Smooth muscle cell of the brain vasculature (primary cell): ENCODE measurements at places on chromosomes 12 and 14.

DNA sequence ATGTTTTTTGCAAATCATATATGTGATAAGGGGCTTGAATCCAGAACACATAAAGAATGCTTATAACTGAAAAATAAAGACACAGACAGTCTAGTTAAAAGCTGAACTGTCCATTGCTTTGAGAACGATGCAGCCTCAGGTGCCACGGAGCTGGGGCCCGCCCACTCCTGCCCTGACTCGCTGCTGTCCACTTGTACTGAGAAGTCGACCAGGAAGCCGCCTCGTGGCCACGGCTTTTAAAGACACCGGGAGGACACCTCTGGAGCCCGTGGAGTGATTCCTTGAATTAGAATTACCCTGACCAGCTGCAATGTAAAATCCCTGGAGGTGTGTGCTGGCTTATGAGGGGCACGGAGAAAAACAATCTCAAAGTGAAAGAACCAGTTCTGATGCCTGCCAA, 23.9 kb upstream of the TEX22 start:
- DNase-seq = no peak

DNA sequence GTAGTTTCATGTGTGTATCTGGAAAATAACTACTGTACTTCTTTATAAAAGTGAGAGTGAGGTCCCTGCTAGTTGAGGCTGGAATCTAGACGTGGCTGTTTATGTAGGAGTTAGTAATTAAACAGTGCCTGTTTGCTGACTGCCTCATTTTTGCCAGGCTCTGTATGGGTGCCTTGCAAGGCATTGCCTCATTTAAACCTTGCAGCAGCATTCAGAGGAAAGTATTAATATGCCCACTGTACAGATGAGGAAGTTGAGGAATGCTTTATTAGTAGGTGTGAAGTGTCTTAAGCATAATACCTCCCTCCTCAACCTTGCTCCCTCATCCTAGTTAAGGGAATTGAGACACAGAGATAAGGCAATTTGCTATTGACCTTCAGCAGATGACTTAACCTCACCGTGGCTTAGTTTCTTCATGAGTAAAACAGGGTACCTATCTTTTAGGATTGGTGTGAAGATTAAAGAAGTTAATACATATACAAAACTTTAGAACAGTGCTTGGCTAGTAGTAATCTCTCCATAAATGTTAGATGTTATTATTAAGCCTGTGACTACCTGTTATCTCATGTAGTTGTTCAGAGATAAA, 28.7 kb downstream of the PPM1A start:
- DNase-seq = no peak

- no peak for DNase-seq
Measured at GRCh38 chr12:90128526-90128925, 419.9 kb upstream of the ATP2B1 start.

- DNase-seq = no peak
Measured at GRCh38 chr14:77130386-77130785, 11.2 kb downstream of the ZDHHC22 start.

GRCh38 chr12:106767206-106767605, 7.3 kb upstream of the RIC8B start:
- no peak for DNase-seq

DNA sequence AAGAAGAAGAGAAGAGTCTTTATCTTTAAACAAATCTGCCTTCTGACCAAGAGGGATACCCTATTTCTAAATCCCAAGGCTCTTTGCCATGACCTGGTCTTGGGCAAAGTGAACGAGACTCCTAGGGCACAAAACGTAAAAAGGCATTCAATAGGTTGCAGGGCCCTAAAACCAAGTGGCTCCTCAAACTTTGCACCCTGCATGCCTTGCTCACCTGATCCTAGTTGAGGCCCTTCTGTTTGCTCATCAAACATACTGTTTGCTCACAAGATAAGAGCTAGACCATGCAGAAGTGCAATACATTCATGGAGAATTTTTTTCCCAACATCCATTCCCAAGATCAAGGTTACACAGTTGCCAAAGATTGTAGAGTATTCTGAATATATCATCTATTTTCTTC, 7.9 kb upstream of the PRH1 start:
- DNase-seq = no peak

DNA sequence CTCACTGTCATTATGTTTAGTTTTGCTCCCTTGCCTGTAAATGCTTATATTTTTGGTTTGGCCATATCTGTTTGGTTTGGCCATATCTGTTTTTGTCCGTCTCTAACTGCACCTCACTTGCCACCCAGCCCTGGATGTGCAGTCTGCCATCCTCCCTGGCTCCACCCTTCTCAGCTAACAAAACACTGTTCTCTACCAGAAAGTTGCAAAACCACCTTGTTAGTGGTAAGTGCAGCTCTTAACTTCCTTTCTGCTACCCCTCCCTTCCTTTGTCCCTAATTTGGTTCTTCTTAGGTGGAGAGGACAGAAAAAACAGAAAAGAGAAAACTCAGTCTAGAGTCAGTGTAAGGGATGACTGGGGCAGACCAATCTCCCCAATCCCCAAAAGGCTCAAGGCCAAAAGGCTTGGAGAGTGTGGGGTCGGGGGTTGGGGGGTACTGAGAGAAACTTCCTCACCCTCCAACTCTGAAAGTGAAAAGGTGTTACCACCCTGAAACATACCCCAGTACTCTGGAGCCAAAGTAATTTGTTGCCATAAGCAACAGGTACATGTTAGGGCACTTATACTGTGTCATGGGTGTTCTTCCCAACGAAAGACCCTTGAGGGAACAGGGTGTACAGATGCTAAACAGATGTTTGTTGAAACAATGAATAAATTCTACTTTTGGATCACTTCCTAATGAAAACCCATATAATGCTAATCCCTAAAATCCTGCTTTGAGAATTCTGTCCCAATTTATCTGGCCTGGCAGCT, 5.0 kb downstream of the BIN2 start:
- DNase-seq = no peak

DNA sequence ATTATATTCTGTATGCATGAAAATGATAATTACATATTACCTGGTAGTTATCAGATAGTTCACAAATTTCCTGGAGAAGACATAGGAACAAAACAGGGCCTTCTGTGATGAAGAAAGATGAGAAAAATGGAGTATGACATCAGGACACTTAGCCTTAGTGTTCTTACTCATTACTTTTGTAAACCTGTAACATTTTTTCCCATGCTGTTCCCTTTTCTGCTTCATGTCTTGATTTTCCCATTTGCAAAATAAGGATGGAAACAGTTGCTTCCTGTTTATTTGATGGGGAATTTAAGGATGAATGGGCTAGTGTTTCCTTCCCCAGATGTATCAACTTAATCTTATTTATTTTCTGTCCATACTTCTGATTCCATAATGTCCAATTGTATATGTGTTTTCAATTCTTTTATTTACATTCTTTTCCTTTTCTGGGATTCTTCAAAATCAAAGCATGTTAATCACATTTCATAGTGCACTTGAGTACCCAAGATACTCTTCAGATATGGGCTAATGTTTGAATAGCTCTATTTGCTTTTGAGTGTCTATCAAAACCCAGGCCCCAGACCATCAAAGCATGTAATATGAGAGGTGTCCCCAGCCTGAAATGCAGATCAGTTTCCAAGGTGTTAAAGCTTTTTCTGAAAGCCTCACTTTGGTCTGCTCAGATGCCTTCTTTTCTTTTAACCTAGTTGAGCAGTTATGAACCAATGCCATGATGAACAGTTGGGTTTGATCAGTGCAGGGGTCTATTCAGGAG, 260.5 kb downstream of the RAD51B start:
- no peak for DNase-seq

GRCh38 chr14:104895207-104895785, 29.4 kb upstream of the PLD4 start:
- no peak for DNase-seq

GRCh38 chr14:96797582-96798349, 584 bp downstream of the VRK1 start:
- DNase-seq = no peak

GRCh38 chr14:33710273-33710672, 240.6 kb downstream of the EGLN3 start:
- no peak for DNase-seq

GRCh38 chr14:65403231-65403630, 9.3 kb upstream of the FUT8 start:
- DNase-seq = no peak

GRCh38 chr14:63852271-63852816, 460 bp upstream of the SYNE2 start:
- no peak for DNase-seq

- DNase-seq = no peak
Measured at GRCh38 chr14:75389679-75390078, 38.1 kb upstream of the JDP2 start.

- DNase-seq = no peak
Measured at GRCh38 chr14:32449648-32450047, 120.5 kb downstream of the AKAP6 start.

GRCh38 chr14:89576145-89576927, 159.3 kb upstream of the FOXN3 start:
- DNase-seq = no peak

DNA sequence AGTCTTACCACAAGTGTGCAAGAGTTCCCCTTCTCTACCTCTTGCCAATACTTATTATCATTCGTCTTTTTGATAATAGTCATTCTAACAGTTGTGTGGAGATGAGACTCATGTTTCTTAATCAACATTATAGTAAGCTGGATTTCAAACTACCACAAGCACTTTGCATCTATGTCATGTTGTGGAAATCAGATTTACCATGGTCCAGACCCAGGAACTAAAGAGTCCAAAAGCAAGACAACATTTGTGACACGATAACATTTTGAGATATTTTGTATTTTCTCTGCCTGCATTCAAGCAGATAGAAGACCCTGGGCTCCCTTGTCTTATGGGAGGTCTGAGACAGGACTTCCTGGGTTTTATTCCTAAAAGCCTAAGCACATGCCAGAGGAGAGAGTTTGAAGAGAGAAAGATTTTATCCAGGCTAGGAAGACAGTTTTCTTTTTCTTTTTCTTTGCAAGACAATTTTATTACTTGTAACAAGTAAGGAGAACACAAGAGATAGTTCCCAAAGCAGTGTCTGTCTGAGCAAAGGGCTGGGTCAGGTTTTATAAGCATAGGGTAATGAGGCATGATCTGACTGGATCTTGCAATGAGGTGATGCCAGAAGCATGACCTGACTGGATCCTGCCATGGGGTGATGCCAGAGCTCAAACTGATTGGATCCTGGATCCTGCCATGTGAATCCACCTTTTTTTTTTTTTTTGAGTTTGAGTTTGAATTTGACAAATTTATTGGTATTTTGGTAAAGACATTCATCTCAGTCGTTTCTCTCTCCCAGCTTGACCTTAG, 180.5 kb upstream of the HMGA2 start:
- DNase-seq = no peak

DNA sequence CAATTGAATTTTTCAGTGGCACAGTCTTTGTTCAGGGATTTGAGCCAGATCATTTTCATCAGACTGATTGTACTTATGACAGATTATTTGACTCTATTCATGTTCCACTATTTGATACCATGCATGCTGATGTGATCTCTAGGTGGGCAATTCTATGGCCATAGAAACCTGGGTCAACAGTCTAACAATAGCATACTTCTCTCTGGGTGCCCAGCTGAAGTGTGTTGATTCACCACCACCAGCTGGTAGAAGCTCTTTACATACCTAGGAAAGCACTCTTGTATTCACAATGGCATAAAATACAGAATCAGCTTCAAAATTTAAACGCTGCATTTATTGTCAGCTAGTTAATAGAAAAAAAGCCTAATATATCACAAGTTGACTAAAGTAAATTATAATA, 90.2 kb upstream of the TMTC2 start:
- no peak for DNase-seq

- no peak for DNase-seq
Measured at GRCh38 chr14:32121536-32121935, 44.4 kb downstream of the ARHGAP5 start.

DNA sequence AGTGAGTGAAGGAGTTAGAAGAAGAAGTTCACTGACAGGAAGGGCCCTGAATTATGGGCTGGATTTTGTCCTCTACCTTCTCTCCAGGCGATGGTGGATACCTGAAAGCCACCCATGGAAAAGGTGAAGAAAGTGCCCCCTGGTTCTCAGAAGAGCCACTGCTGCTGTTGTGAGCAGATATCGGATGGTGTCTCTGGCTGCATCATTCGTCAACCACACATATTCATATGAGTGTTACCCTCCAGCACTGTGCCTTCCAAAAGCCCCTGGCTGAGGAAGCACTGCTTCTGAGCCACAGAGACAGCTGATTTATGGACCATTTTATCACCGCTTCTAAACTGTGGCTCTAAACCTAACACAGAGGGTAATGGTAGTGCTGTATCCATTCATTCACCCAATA, 2.0 kb upstream of the ACTN1 start:
- DNase-seq = no peak

- no peak for DNase-seq
Measured at GRCh38 chr14:76761136-76761959, at the start of gene VASH1. Gene VASH1, plus strand, starts transcription at chr14:76761468. Its CDS starts 1,354 bp downstream, at chr14:76762822.

DNA sequence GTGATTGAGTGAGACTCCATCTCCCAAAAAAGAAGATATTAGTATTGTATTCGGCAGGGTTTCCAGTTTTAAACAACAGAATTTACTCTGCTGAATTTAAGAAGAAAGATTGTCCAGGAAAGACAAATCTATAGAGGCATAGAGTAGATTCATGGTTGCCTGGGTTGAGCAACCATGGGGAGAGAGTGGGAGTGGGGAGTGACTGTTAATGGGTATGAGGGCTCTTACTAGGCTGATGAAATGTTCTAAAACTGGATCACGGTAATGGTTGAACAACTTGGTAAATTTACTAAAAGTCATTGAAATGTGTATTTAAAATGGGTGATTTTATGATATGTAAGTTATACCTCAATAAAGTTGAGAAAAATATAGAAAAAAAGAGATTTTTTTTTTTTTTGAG, 13.9 kb upstream of the C12orf76 start:
- no peak for DNase-seq

- no peak for DNase-seq
Measured at GRCh38 chr12:120397824-120398540, 29.0 kb upstream of the MSI1 start.

DNA sequence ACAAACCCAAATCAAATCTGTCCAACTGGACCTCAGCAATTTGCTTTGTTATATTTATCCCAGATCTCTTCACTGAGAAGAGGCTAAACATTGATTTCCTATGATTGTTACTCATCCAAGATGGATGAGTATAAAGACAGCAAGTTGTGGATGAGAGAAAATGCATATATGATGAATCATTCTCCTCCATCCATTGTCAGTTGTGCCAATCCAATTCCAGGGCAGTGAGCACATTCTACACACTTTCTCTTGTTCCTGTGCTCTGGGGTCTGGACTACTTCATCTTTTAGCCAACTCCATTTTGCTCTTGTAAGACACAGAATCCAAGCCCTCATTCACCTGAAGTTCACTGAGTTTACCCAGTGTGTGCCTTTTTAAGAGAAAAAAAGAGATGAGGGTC, 105.7 kb downstream of the GCH1 start:
- DNase-seq = no peak

- no peak for DNase-seq
Measured at GRCh38 chr14:31154956-31155355, 52.6 kb downstream of the HECTD1 start.

- DNase-seq = no peak
Measured at GRCh38 chr12:113189361-113189760, 3.8 kb downstream of the RITA1 start.

DNA sequence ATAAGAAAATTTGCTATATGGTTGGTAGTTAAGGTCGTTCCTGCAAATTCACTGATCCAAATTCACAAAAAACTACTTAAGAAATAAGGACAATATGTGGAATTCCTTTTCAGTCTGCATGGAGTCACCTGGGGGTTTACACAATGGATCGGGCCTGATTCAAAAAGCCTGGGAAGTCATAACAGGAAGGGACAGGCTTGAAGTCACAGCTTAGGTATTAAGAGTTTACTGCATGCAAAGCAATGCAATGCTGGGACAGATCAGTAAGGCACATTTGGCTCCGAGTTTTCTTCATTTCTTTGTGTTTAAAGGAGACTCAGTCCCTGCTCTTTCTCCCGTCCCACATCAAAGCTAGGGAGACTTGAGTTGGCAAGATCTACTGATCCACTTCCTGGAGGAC, 153.3 kb downstream of the NTF3 start:
- no peak for DNase-seq
